ENCODE measurements at places on chromosomes 12 and 14. TPM values are rescaled to one million over a fixed set of nuclear protein-coding genes. Genes with fewer than 3 reads are reported as not detected.

- DNase-seq: no peak
These were observed 4.7 kb upstream of the PPP1R1A start for GRCh38 chr12:54593135-54593534.

DNA sequence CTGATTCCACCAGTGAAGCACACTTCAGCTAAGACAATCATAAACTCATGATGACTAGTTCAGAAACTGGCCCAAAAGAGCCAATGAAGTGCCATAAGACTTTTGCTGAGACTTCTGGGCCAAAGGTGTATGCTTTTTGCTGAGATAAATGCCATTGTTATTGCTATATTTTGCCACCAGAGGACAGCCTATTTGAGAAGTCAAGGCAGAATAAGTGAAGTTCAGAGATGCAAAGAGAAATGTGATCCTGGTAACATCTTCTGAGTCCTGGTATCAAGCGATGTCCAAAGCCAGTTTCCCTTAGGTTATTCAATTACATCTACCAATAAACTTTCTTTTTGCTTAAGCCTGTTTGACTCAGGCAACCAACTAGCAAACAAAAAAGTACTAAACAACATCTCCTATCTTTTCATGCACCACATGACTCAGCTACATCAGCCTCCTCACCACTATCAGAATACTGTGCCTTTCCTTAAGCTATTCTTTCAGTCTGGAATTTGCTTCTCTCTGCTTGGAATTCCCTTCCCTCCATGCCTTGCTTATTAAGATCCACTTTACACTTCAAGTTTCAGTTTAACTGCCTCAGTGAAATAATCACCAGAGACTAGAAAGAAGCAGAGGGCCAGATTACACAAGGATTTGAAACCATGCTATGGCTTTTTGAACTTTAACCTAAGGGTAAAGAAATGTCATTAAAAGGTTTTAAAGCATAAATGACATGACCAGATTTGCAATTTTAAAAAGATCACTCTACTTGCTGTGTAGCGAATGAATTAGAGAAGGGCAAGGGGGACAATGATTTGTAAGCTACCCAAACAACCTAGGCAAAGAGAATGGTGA, 14.0 kb downstream of the CRY1 start:
- no peak for DNase-seq

GRCh38 chr14:80208461-80208860, 2.8 kb downstream of the DIO2 start:
- no peak for DNase-seq

DNA sequence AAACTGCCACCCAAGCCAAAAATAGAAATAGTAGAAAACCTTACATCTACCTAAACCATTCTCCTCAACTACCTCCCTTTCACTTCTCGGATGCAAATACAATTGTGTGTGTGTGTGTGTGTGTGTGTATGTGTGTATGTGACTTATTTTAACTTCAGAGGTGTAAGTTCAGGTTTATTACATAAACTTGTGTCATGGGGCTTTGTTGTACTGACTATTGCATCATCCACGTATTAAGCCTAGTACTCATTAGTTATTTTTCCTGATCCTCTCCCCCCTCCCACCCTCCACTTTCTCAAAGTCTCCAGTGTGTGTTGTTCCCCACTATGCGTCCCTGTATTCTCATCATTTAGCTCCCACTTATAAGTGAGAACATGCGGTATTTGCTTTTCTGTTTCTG, 592.5 kb upstream of the ATP2B1 start:
- no peak for DNase-seq

- no peak for DNase-seq
These were observed 3.2 kb upstream of the TUBA1C start for GRCh38 chr12:49261721-49262120.

DNA sequence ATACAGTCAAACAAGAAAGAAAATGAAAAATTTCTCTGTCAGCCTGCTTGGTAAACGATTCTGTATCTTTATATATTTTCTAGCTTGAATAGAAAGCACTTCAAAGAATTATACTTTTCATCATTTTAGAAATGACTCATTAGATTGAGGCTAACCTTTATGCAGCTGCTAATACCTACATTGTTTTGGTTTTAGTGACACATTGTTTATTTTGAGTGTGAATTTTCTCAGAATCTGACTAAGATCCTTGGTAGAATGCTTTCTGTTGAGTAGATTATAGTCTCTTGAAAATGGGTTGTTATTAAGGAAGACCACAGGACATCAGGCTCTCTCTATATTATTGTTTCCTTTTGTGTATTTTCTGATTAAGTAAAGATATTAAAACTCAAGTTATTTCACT, at the start of gene PMCH:
Gene PMCH (minus strand): TSS at position 45 of the 400 bp plus-strand sequence. CDS start 63 bp downstream, outside the sequence.
- DNase-seq: no peak

Gene BEST3
- 0.46 TPM for total RNA-seq

DNA sequence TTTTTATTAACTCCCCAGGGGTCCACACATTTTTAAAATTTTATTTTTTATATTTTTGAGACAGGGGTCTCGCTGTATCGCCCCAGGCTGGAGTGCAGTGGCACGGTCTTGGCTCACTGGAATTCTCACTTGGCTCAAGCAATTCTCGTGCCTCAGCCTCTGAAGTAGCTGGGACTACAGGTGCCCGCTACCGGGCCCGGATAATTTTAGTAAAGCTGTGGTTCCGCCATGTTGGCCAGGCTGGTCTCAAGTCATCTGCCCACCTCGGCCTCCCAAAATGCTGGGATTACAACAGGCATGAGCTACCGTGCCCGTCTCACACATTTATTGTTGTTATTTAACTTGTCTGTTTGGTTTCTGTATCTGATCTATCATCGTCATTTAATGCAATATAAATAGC, 307.4 kb downstream of the TMTC2 start:
- DNase-seq: no peak
